ENCODE measurements at places on chromosomes 5 and 9.
A peak's percentile ranks its signal among the peaks of the same experiment; 100 is the strongest.

DNA sequence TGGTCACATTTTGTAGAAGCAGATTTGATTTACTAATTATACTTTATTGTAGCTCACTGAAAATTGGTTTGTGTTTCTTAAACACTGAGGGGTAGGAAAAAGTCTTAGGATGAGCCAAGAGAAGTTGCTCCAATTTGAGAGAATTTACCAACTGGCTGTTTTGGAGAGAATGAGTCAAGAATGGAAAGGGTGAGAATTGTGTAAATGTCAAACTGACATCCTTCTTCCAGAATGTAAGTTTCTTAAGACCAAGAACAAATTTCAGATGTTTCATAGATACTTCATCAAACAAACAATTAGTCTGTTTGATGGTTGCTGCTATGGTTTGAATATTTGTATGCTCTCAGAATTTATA, 106.2 kb upstream of the TXNDC8 start:
- no peak for DNase-seq

DNA sequence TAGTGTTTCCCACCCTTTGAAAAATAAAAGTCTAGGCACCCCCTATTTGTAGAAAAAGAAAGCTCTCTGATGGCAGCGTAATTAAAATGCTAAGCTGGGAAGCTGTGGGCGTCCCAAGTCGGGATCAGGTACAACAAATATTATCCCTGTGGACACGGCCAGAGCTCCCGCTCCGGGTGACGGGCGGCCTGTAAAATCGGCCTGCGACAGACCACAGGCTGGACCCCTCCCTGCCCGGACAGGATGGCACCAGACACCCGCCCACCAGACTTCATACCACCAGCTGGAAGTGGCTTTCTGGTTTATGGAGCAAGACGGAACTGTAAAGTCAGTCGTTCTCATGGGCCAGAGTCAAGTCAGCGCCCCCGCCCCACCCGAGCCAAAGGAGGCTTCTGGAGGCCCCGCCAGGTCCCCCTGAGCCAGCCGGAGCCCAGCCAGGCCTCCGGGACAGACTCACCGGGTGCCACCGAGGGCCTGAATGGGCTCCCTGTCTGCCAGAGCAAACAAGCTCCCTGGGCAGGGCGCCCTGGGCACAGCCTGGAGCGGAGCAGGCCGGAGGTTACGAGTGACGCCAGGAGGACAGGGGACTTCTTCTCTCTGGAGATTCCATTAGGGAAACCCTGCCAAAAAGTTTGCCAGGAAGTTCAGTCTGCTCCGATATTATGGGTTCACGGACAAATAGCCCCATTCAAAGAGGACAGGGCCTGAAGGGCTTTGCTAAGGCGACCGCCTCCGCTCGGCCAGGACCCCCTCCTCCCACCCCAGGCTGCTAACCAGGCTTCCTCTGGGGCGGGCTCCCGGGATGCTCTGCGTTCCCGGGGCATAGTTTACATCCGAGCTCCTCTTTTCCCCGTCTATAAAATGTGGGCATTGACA, 173.7 kb downstream of the ERCC6L2 start:
- no peak for DNase-seq

- DNase-seq, result no peak
These were observed 50.7 kb downstream of the ITGA2 start for GRCh38 chr5:53039855-53040254.

- no peak for DNase-seq
These were observed 61.8 kb upstream of the STXBP1 start for GRCh38 chr9:127550282-127550681.

DNA sequence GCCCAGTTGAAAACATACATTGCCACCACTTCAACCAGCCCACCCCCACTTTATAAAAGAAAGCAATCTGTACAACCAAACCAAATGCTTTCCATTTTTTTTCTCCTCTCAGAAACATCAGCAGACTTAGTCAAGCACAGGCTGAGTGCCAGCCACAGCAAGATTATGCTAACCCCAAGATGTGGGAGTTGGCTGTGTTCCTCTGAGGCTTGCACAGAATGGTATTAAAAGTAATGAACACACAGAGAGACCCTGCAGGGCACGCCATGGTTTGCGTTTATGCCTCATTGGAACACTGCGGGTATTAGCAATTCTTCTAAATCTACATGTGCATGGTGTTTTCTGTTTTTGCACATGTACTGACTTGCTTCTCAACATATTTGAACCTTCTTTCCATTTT, 419.9 kb upstream of the GRAMD2B start:
- DNase-seq, result no peak

- no peak for DNase-seq
These were observed 48.6 kb downstream of the DUSP1 start for GRCh38 chr5:172722327-172722815.

DNA sequence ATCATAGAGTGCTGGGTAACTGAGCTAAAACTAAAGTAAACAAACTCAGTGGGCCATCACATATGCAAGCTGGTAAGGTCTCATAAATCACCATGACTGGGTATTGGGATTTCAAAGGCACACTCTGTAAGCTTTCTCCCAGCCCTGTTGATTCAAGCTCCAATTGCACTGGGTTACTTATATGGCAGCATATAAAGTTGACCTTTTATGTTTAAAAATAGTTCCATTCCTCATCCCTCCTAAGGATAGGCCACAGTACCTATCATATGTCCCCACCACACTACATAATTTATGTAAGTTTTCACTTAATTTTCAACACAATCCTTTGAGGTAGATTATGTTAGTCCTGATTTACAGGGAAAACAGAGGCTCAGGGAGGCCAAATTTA, 438.4 kb downstream of the RAB3C start:
- DNase-seq, result no peak

DNA sequence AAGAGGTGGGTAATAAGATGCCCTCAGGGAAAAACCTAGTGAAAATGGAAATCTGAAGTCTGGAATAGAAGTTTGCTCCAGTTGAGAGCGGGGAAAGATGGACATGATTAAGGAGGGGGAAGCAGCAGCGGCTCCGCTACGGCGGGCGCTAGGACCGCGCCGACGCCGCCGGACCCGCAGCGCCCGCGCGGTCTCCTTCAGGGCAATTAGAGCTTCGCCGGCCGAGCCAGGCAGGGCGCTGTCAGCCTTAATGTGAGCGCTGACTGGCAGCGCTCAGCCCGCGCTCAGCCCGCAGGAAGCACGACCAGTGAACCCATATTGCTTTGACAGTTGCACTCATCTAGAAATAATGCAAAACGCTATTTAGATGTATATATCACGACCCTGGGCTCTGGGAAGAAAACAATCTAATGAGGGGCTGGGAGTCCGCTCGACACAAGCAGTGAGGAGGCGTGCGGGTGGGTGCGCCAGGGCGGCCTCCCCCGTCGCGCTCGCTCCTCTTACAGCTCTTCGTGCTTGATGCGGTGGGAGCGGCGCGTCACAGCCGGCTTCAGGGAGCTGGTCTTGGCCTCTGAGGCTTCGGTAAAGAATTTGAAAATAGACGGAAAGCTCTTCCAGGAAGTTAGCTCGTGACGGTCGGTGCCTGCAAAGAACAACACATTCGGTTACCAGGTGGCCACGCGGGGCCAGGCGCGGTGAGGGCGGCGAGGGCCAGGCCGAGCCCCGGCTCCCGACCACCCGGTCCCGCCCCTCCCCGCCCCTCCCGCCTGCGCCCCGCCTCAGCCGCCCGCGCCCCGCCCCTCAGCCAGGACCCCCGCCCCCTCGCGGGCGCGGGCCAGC, 37.7 kb downstream of the NR2F1 start:
- DNase-seq, result peak; percentile 30

- no peak for DNase-seq
These were observed 17.2 kb downstream of the NKX2-5 start for GRCh38 chr5:173217626-173218397.

Measured in activated T-cell treated with anti-CD3 and anti-CD28 coated beads for 1 hour (primary cell).